ENCODE measurements at places on chromosomes 11 and 22. TPM values are rescaled to one million over a fixed set of nuclear protein-coding genes. Genes with fewer than 3 reads are reported as not detected.
A peak's percentile ranks its signal among the peaks of the same experiment; 100 is the strongest.

GRCh38 chr11:107041088-107041444 is 22.8 kb upstream of the GUCY1A2 start:
- DNase-seq, result peak; percentile 60

GRCh38 chr11:83643115-83643514 is 356.9 kb upstream of the CCDC90B start:
- DNase-seq, result no peak

DNA sequence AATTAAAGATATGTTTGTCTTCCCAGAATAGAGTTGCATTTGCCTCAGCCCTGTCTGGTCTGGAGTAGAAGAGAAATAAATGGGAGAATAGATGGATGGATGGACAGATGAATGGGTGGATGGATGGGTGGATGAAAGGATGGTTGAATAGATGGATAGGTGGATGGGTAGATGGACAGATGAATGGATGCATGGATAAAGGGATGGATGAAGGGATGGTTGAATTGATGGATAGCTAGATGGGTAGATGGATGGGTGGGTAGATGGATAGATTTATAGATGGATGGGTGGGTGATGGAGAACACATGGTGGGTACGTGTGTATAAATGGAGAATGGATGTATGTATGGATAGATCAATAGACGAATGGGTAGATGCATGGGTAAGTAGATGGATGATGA is 8.5 kb downstream of the CRYBB1 start:
- no peak for DNase-seq

The TMEM223 gene
- 23.9 TPM for total RNA-seq
